Karpas-422 (cell line): ENCODE measurements at places on chromosomes 12 and 14. TPM values are rescaled to one million over a fixed set of nuclear protein-coding genes. Genes with fewer than 3 reads are reported as not detected.

- no peak for DNase-seq
These were observed 15.4 kb upstream of the HIGD1C start for GRCh38 chr12:50936821-50937530.

GRCh38 chr14:77782202-77782601, 17.7 kb upstream of the ADCK1 start:
- no peak for DNase-seq

- DNase-seq: peak; percentile 89
These were observed 117.4 kb downstream of the GCH1 start for GRCh38 chr14:54785136-54785777.

DNA sequence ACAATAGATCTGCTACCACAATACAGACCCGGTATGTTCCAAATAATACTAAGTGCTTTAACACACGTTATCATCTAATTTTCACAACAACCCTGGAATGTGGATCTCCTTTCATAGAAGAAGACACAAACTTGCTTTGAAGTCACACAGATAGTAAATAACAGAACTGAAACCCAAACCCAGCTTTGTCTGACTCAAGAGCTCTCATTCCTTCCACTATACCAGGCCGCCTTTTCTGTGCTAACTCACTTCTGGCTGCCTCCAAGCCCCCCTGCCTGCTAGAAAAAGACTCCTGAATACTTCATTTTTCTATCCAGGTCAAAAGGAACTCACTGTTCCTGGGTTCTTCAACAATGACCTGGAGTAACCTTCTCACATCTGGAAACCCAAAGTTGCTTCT, 37.8 kb downstream of the PRPF40B start:
- no peak for DNase-seq

- no peak for DNase-seq
These were observed 1.8 kb downstream of the PITPNM2 start for GRCh38 chr12:123149088-123149487.

DNA sequence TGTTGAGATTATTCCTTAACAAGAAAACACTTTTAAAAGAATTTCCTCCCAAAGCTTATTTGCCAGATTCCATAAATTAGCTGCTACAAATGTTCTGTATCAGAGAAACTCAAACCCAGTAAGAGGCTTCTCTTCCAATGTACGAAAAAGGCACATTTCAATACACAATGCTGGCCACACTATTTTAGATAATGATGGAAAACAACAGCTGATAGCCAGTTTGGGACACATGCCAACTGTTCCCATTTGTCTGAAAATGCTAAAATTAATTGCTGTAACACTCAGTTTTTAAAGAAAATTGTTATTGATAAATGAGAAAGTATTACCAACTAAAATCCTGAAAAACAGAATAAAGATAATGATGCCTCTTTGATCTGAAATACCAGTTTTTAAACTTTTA, 4.4 kb downstream of the CFL2 start:
- DNase-seq: no peak

Gene PTPRB
- total RNA-seq: 0.07 TPM in 1 of 2 replicates, not detected in the other

Gene BMP4
- total RNA-seq: not detected in 2 replicates
